ENCODE measurements at places on chromosomes 2 and 18. TPM values are rescaled to one million over a fixed set of nuclear protein-coding genes. Genes with fewer than 3 reads are reported as not detected.

The SERPINB12 gene
- not detected for total RNA-seq

The SNTG2 gene
- total RNA-seq, result 0.50 TPM

The ADGRF3 gene
- 2.0 TPM for total RNA-seq

The LDLRAD4 gene
- 3.4 TPM for total RNA-seq

The GAD1 gene
- 0.27 TPM for total RNA-seq

The SLC9A4 gene
- total RNA-seq, result 0.62 TPM

The MYO1B gene
- total RNA-seq, result 158 TPM

The DSC1 gene
- not detected for total RNA-seq

The C1QL2 gene
- total RNA-seq, result 0.14 TPM

The VIT gene
- total RNA-seq, result not detected

The VSNL1 gene
- total RNA-seq, result 1.1 TPM

The DNAJB2 gene
- 66.2 TPM for total RNA-seq

The PRSS56 gene
- not detected for total RNA-seq

The KCNJ3 gene
- 9.6 TPM for total RNA-seq

The CD8B2 gene
- total RNA-seq, result not detected

The ARMC9 gene
- 41.3 TPM for total RNA-seq

The ZSWIM2 gene
- not detected for total RNA-seq

The MPV17 gene
- 60.4 TPM for total RNA-seq

The CNDP1 gene
- total RNA-seq, result 0.29 TPM

The GNLY gene
- total RNA-seq, result not detected

The STARD6 gene
- total RNA-seq, result not detected

The SLC23A3 gene
- total RNA-seq, result 2.8 TPM

The ANKRD30BL gene
- not detected for total RNA-seq

The NYAP2 gene
- total RNA-seq, result not detected

The SULT1C2 gene
- 16.3 TPM for total RNA-seq

The SERPINB3 gene
- total RNA-seq, result not detected

The IKZF2 gene
- 21.9 TPM for total RNA-seq

The EN1 gene
- total RNA-seq, result 0.42 TPM

Data from progenitor cell of endocrine pancreas (in vitro differentiated cells).